Nasal cavity respiratory epithelium epithelial cell of viscerocranial mucosa (primary cell): ENCODE measurements at places on chromosomes 3 and 15. TPM values are rescaled to one million over a fixed set of nuclear protein-coding genes. Genes with fewer than 3 reads are reported as not detected.

DNAH12 gene
- total RNA-seq: under 0.01 and 0.21 TPM in 2 replicates

ALG1L2 gene
- total RNA-seq: not detected in 2 replicates

NPAP1 gene
- total RNA-seq: under 0.01 TPM in 1 of 2 replicates, not detected in the other

RPL4 gene
- total RNA-seq: 3,547 and 4,868 TPM in 2 replicates
